ENCODE measurements at places on chromosomes 4 and X.

DNA sequence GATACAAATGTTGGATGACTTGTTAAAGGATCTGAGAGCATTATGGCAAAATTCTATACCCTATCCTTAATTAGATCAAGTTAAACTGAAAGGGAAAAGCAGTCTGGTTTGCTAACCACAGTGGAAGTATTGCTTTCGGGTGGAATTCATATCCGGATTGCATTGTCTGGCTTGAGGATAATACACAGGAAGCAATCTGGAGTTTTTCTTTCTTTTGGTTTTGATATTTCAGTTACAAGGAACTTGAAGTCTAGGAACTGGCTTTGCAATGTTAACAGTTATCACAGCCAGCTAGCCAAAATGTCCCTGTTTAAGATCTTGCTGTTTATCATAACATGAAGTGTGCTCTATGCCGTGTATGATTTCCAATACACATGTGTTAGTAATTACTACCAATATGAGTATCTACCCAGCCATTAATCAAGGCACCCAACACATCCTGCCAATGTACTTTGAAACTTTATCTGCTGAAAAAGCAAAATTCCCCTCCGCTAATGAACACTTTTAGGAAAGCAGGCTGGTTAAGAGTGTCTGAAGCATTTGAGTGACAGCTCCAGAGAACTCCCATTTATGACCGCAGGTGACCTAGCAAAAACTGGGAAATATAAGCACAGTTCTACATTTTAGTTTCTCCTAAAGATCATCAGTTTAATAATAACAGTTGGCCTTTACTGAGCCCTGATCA lies 146.4 kb downstream of the PALLD start:
- DNase-seq, result no peak

- no peak for DNase-seq
Measured at GRCh38 chr4:184649971-184650855, 675 bp downstream of the PRIMPOL start.

DNA sequence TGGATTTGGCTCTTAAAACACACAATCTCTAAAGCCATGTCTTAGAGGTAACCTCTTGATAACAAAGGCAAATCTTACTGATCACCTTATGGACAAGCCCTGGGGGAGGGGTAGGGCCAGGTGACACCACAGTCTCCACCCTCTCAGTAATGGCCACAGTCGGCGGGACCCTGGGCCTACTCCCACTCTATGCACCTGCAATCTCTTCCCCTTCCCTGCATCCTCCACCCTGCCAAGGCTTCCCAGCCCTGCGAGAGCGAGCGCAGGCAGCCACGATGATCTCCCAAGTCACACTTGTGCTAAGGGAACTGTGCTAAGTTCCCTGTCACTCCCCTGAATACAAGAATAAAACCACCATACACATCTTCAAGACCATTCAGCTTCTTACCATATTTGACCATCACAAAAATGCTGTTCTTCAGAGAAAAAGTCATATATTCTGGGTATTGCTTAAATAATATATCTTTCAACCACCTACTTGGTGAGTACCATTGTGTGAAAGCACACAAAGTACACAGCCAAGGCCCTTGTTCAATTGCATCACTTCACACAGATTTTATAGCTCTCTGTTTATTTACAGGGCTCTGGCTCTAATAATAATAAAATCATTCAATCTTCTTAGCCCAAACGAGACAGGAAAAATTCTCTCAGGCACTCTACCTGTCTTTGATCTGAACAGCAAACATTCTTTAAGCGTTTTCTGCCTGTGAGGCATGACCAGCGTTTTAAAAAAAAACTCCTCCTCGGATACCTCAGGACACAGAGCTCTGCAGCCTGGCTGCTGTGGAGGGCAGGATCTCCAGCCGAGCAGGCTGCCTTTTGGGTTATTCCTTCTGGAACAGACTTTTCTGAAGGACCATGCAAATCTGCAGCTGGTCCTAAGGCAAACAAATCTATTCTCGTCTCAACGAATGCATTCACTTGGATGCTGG lies 115.7 kb upstream of the MAP3K15 start:
- DNase-seq, result no peak

- no peak for DNase-seq
Measured at GRCh38 chr4:151669990-151670389, 90.8 kb downstream of the GATB start.

DNA sequence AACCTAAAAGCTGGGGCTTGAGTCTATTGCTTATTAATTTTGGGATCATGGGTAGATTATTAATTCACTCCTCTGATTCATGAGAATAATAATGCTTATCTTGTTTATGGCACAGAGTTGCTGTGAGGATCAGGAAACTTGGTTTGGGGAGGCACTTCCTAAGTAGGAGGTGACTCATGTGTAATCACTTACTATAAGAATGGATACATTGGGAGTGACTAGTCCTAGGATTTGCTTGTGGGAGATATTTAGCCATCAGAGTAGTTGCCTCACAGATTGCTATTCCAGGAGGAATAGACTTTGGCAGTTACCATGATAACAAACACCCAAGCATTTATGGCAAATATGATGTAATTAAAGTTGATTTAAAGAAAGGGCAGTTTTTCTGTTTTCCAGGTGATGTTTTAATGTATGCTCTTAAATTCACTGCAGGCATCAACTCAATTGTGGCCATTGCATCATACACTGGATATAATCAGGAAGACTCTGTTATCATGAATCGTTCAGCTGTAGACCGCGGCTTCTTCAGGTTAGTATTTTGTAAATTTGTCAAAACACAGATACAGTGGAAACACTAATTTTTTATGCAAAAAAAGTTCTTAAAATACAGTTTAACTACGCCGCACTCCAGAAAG lies 41.9 kb downstream of the POLR2B start:
- DNase-seq, result no peak

DNA sequence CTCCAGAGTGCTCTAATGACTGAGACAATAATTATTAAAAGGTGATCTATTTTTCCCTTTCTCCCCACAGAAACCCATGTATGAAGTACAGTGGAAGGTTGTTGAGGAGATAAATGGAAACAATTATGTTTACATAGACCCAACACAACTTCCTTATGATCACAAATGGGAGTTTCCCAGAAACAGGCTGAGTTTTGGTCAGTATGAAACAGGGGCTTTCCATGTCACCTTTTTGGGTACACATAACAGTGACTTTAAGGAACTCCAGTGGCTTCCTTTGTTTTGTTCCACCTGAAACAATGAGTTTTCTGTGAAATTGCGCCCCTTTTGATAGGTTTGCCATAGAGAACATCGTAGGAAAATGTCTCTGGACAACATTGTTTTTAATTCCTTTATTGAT lies 69.6 kb downstream of the KIT start:
- DNase-seq, result no peak

DNA sequence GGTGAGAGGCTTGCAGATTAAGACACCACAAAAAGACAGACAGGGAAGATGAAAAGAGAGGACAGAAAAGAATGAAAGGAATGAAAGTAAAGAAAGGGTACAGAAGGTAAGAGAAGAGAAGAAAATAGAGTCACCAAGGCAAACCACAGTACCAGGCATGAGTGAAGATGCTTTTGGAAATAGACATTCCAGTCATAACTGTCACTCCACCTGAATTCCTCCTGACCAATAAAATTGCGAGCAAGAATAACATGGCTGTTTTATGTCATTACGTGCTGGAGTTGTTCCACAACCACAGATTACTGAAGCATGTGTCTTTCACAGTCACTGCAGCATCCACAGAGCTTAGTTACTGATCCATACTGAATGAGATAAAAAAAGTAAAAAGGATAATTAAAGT lies 864.9 kb upstream of the SLIT2 start:
- DNase-seq, result no peak

GRCh38 chr4:89109841-89110540 lies 1.3 kb upstream of the TIGD2 start:
- DNase-seq, result no peak

- DNase-seq, result no peak
Measured at GRCh38 chrX:10929747-10930146, 181.4 kb upstream of the HCCS start.

GRCh38 chr4:102824398-102824797 lies 3.0 kb downstream of the UBE2D3 start:
- no peak for DNase-seq

- DNase-seq, result no peak
Measured at GRCh38 chr4:158356301-158356700, 146.0 kb downstream of the TMEM144 start.

DNA sequence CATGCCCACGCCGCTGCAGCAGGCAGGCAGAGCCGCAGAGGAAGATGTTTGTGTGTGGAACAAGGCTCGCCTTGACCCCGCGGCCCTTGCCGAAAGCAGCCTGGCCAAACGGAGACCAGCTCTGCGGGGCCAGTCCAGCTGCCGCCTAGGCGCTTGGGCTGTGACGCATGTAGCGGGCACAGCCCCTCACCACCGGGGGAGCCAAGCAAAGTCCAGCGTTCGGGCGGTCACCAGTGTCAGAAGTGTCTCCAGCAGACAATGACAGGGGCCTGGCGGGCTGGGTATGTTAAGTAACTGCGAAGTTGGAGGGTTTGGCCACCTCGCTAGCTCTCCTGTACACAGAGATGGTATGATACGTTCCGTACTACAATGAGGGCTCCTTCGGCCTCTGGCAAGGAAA lies 1.3 kb downstream of the AMER1 start:
- DNase-seq, result no peak

- DNase-seq, result no peak
Measured at GRCh38 chrX:110086916-110087484, 84.1 kb downstream of the TMEM164 start.

- DNase-seq, result no peak
Measured at GRCh38 chrX:102714994-102715393, 2.7 kb downstream of the GPRASP2 start.

DNA sequence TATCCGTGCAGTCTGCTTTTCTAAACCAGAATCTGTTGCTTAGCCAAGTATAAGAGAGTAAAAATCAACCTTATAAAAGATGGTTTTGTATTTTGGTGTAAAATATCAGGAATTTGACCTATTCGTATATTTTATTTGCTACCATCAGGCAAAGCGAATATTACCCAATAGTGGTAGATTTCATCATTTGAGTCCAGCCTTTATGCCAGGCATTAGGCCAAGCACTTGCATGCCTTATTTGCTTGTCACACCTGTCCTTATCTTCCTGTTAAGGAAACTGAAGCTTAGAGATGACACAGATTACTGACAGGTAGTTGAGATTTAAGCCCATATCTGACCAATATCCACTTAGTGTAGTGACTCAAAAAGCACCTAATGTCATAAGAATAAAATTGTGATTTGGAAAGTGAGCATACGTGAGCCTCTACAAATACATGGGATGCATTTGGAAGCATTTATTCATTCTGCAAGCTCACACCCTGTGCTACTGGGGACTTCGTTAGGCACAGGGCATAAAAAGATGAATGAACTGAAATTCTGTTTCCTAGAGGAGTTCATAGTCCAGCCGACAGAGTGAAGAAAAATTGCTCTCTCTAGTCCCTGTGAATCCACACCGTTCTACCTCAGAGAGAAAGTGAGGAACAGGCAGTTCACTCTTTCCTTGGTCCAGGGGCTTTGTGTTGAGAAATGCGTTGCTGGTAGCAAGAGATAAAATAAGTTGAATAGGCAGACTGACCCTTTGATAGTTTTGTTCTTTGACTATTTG lies 2.3 kb upstream of the RNF212 start:
- DNase-seq, result no peak

GRCh38 chr4:37540486-37540885 lies 145.7 kb downstream of the RELL1 start:
- no peak for DNase-seq

- no peak for DNase-seq
Measured at GRCh38 chr4:39259571-39260330, 77.4 kb downstream of the WDR19 start.

- DNase-seq, result no peak
Measured at GRCh38 chr4:162707962-162708361, 458.7 kb downstream of the NAF1 start.

Measured in activated effector memory CD4-positive, alpha-beta T cell treated with Interleukin-2 at 50 U/mL for 16 hours (primary cell).